Stimulated activated CD8-positive, alpha-beta memory T cell treated with anti-CD3 and anti-CD28 coated beads, Interleukin-4, amount 100 ng/mL, for 1 hour (primary cell): ENCODE measurements at places on chromosomes 2 and 18.

DNA sequence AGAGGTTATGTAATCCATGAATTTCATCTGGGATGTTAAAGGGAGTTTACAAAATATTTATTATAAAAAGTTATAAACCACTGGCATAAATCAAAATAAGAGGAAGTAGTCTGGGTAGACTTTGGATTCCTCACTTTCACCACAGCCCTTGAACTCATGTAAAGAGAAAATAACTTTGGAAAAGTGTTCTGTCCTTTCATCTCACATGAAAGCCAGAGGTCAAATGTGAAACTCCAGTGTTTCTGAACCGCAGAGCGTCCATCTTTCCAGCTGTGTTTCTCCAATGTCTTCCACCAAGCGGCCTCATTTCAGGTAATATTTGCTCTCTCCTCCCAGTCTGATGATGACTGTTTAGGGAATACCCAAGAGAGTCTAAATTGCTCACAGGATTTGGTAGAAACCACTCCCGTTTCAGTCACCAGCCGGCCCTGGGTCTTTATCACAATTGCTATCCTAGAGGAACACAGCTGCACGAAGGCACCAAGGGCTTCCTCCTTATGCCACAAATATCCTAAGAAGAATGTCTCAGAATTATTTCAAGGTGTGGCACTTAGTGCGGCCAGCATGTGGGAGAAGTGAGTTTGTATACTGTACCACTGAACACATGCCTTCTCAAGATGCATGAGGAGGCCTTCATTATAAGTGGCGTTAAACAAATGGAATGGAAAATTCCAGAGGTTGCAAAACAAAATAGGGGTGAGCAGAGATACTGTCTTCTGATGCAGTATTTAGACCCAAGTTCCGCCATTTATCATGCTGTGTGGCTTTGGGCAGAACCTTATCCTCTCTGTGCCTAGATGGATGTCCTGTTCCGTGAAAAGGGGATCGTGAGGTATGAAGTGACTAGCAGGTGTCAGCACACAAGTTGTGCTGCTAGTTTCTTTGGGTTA is 63.8 kb downstream of the ACTR2 start:
- DNase-seq, result no peak

DNA sequence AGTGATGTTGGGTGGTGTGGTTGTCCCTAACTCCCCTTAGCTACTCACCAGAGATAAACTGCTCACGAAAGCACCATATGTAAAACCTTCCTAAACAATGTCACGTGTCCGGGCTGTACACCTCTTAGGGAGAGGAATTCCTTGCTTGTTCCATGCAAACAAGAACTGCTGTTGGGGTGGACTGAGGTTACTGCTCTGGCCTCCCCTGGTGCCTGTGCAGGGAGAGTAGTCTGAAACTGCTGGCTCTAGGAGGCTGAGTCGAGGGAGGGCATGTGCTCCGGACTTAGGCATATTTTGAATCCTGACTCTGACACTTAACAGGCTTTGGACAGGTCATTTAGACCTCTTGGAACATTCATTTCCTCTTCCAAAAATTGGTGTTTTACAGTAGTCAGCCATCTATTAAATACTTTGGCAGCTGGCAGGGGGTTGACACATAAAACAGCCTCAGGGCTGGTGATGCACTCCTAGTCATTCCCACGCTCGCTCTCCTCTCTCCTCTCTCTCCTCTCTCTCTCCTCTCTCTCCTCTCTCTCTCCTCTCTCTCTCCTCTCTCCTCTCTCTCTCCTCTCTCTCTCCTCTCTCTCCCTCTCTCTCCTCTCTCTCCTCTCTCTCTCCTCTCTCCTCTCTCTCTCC is 10.6 kb downstream of the THNSL2 start:
- no peak for DNase-seq

- no peak for DNase-seq
Observed at GRCh38 chr18:4587204-4587603, 132.1 kb upstream of the DLGAP1 start.

DNA sequence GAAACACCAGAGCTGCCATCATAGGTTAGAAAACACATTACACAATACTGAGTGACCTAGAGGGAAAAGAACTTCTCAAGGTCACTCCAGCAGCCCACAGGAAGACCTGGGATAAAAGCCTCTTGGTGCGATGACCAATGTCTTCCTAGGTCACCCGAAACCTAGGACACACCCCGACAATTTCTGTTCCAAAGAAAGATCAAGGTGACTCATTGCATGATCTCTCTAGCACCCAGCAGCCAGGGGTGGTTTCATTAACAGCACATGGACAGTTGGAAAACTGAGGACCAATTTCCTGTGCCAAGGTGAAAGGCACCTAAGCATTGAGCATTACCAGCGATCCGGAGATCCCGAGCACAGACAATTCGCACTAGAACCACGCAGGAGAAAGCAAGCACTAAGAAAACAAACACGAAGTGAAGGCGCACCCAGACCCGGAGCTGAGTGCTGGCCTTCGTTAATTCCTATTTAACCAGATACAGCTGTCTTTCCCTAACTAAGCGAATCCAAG is 1.5 kb downstream of the CACNB4 start:
- no peak for DNase-seq

GRCh38 chr2:149827585-149828126 is 240.1 kb upstream of the MMADHC start:
- DNase-seq, result no peak

DNA sequence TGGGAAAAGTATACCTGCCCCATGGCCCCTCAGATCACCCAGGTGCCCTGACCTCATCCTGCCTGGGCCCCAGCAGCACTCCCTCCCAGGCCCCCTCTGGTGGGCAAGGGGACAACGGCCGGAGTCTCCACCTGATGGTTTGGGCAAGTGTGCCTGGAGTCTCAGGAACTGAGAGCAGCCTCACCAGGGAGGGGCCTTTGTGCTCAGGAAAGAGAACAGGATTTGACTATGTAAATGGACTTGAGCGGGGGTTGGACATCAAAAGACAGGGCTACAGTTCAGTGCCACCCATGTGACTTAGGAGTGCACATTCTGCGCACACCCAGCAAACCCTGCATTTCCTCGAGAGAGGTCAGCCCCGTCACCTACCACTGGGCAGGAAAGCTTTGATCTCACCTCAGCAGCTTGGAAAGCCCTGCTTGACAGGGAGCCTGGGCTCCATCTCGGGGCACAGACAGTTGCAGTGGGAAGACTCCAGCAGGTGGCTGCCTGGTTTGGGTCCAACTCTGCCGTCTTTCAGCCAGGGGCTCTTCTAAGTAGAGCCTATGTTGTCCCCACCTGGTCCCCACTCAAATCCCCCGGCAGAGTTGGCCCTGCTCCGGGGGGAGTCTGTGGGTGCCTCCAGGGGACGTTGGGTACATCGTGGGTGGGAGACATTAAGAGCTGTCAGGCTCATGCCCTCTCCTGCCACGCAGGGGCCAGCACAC is 3.3 kb downstream of the INPP5D start:
- DNase-seq, result no peak

GRCh38 chr2:11321847-11322246 is 22.6 kb downstream of the ROCK2 start:
- no peak for DNase-seq

GRCh38 chr18:62979176-62979575 is 263.8 kb downstream of the PHLPP1 start:
- DNase-seq, result no peak

GRCh38 chr2:204625135-204625534 is 79.9 kb downstream of the PARD3B start:
- DNase-seq, result no peak

- no peak for DNase-seq
Observed at GRCh38 chr2:73059106-73059505, 12.4 kb downstream of the SFXN5 start.

GRCh38 chr2:62194558-62195420 is 1.1 kb upstream of the B3GNT2 start:
- DNase-seq, result no peak

DNA sequence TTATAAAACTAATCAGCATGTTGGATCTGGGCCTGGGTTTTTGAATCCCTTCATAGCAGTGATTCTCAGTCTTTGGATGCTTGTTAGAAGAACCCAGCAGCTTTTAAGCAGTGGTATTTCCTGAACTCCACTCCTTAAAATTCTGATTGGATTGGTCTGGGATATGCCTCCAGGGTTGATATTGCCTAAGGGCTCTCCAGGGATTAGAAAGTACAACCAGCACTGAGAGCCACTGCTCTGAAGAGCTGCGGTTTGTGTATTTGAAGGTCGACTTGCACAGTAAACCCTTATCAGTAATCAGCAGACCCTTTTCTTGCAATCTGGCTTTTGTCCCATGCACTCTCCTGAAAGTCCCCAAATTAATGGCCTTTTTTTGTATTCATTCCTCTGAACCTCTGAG is 17.0 kb upstream of the RBMS1 start:
- no peak for DNase-seq

DNA sequence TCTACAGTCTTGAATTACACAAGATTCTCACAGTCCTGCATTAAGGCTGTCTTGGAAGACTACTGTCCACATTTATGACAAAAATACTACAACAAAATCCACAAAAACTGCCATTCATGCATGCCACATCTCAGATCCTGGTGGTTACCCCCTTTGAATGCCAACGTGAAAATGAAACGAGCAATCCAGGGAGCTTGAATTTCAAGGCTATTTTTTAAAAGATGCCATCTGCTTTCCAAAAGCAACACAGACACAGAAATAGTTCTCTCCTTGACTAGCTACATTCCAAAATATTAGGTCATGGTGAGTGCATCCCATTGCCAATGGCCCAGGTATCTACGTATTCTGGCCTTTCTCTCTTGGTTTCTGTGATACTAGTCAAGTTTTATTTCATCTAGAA is 36.3 kb downstream of the IRS1 start:
- DNase-seq, result no peak

GRCh38 chr2:230921806-230922595 is 3.0 kb downstream of the GPR55 start:
- no peak for DNase-seq

DNA sequence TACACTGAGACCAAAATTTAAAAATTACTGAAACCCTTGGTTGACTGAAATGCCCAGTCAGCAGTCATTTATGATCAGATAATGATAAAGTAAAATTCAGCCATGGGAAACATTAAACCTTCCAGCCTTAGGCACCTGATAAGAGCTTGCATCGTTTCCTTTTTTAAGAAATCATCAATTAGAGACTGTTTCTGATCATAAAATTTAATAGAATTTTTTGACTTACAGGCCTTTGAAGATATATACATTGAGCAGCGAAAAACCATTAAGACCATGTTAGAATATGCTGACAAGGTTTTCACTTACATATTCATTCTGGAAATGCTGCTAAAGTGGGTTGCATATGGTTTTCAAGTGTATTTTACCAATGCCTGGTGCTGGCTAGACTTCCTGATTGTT is 99.6 kb upstream of the CSRNP3 start:
- no peak for DNase-seq

DNA sequence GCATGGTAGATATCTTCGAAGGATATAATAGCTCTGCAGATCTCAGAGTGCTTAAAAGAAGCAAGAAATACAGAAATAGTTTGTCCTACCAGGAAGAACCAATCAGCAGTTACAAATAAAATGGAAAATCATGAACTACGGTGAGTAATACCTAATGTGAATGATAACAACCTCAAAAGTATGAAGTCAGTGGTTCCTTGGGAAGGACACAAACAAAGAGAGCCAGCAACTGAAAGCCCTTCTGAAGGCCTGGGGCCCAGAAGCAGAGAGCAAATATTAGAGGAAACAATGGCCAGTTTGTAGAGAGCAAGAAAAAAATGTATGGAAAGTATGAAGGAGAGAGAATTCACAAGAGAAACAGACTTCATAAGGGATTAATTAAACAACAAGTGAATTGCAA is 226.8 kb upstream of the CHST9 start:
- DNase-seq, result no peak

- no peak for DNase-seq
Observed at GRCh38 chr2:78614726-78615125, 410.8 kb upstream of the REG3G start.

DNA sequence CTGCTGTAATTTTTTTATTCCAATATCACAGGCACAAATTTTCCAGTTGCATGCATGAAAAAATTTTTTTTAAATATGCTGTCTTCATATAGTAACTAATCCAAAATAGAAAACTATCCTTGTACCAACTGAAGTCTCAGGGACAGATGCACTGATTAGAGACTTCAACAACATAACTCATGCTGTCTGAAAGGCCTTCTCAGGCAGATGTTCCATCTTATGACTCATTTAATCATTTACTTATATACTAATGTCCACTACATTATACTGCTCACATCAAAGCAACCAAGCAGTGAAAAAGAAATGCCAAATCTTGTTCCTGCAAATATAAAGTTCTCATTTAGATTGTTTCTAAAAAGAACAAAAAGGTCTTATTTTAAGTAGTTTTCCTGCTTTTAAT is 53.1 kb downstream of the OLA1 start:
- no peak for DNase-seq

- no peak for DNase-seq
Observed at GRCh38 chr2:148721991-148722777, 77.6 kb downstream of the EPC2 start.

DNA sequence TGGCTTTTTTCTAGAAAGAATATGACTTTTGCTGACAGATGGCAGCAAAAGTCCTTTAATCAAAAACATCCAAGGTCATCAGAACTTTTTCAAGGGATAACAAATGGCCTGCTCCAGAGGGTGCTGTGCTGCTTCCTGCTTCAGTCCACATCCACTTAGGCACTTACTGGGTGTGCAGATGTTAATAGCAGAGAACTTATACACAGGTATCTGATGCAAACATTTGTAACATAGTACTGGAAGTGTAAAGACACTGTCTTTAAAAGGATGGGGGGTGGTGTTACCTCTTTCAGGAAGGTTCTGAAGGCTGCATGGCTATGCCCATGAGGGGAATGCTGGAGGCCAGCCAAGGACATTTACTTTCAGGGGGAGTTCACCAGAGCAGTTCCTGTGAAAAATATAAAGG is 5.5 kb downstream of the HOXD8 start:
- no peak for DNase-seq

DNA sequence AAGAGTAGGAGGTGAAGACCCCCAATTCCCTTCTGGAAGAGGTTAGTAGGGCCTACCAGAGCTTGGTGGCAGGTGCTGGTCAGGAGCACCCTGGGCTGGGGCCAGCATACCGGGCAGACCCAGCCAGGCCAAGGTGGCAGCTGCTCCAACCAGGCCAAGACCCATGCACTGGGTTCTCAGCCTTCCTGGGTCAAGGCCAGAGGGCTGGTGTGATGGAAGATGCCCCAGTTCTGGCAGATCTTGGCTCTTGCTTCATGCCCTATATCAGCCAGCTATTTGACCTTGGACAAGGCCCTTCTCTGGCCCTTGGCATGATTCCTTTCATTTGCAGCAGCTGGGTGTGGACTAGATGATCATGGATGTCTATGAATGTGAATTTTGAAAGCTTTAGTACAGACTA is 57.7 kb downstream of the PRKCE start:
- DNase-seq, result no peak

DNA sequence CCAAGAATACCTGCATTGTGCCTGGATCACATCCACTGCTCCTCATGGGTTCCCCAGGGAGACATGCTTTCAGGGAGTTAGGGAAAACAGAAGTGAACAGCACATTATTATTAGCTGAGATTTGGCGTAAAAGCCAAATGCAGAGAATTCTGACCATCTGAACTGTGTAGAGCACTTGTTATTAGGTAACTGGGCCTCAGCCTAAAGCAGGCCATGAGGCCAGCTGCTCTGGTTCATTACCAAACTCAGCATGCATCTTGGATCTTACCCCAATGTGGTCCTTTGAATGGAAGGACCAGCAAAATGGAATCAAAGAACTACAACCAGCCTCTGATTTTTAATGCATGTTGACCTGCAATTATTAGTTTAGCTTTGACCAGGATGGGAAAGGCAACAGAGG is 322.3 kb downstream of the KCNS3 start:
- DNase-seq, result no peak
